ENCODE measurements at places on chromosomes 6 and 20.

DNA sequence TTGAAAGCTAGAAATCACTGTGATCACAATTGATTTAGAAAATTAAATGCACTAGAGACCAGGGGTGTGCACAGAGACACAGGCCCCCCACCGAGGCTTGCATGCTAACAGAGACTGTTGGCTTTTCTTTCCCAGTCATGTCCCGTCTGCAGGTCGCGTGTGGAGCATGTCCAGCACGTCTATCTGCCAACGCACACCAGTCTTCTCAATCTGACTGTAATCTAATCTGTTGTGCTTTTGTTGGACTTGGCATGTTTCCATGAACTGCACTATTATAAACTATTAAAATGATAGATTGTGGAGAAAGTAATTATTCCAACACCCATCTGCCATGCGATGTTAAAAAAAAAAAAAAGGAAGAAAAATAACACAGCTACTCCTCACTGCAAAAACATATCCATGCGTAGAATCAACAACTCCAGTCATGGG, 17.7 kb downstream of the MYLIP start:
- DNase-seq = no peak

GRCh38 chr20:6868861-6869260, 101.4 kb downstream of the BMP2 start:
- DNase-seq = no peak

GRCh38 chr6:40918040-40918651, 120.9 kb downstream of the UNC5CL start:
- DNase-seq = no peak

DNA sequence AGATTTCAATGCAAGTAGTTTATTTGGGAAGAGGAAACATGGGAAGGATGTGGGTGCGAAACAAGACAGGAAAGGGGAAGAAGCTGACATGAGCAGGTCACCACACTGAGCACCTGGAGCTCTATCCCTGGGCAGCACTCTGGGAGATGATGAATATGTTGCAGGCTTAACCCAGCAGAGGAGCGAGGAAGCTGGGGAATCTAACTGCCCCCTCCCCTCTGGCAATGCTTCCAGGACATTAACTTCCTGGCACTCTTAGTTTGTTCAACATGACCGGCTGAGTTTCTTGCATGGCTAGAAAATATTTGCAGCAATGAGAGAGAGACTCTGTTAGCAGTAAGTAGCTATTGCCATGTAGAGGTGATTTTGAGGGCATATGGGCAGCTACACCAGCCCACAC, 4.9 kb upstream of the ADA start:
- DNase-seq = no peak

DNA sequence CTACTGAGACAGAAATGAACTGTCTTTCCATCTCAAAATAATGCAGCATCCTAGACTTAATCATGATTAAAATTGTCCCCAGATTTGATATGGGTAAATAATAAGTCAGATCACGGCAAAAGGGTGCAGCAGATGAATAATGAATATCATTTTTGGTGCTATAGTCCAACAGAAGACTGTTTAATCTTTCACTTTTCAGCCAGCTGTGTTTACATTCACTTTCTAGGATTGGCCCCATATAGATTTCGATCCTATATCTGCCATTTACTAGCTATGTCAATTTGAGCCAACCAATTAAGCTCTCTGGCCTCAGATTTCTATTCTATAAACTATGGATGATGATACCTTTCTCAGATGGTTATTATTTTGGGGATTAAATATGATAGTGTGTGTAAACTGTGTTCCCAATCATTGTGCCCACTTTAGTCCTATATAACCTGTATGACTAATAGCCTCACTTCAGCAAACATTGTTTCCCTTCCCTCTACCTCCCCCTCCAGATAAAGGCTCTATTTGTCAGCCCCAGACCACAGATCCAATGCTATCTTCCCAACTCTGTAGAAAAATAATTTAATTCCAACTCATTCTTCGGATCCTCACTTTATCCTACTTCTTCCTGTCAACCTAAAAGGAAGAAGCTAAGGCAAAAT, 53.6 kb upstream of the NT5E start:
- DNase-seq = no peak

- DNase-seq = no peak
These were observed 1.2 kb downstream of the NECAB3 start for GRCh38 chr20:33673114-33673409.

- DNase-seq = no peak
These were observed 121.2 kb downstream of the GFRAL start for GRCh38 chr6:55448451-55448850.

DNA sequence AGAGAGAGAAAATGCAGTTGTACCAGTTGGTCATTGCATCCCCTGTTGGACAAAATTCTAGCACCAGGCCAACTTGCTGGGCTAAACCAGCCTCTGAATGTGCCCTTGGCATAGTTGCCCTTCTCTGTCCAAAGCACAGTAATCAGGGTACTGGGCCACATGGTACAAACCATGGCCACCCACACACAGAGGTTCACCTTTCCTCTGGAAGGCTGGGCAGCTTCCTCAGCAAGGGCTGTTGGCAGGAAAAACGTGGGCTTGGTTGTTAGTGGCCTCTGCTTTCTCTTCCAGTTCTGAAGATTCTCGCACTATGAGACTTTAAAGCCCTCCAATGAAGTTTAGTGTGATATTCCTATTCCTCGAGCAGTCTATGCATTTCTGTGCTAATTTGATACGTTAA, 706 bp downstream of the DDO start:
- DNase-seq = no peak

- no peak for DNase-seq
These were observed 59.2 kb upstream of the POU3F2 start for GRCh38 chr6:98775205-98775604.

DNA sequence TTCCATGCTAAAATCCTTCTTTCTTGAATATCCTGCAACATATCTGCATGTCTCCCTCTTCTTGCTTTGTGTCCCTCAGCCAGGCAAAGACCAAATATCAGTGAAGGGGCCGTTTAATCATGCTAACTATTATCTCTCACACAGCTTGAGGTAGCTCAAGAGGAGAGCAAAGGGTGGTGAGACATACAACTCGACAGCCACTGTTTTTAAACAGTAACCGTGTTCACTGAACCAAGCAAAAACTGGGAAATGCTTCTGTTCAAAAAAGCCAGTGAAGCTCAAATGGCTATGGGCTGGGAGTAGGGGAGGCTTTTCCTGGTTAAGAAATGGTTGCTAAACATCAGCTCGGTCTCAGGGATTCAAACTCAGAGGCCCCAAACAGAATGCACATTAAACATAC, 83.4 kb downstream of the MAP7 start:
- DNase-seq = no peak

GRCh38 chr20:43387737-43388136, 70.0 kb upstream of the SRSF6 start:
- DNase-seq = no peak

DNA sequence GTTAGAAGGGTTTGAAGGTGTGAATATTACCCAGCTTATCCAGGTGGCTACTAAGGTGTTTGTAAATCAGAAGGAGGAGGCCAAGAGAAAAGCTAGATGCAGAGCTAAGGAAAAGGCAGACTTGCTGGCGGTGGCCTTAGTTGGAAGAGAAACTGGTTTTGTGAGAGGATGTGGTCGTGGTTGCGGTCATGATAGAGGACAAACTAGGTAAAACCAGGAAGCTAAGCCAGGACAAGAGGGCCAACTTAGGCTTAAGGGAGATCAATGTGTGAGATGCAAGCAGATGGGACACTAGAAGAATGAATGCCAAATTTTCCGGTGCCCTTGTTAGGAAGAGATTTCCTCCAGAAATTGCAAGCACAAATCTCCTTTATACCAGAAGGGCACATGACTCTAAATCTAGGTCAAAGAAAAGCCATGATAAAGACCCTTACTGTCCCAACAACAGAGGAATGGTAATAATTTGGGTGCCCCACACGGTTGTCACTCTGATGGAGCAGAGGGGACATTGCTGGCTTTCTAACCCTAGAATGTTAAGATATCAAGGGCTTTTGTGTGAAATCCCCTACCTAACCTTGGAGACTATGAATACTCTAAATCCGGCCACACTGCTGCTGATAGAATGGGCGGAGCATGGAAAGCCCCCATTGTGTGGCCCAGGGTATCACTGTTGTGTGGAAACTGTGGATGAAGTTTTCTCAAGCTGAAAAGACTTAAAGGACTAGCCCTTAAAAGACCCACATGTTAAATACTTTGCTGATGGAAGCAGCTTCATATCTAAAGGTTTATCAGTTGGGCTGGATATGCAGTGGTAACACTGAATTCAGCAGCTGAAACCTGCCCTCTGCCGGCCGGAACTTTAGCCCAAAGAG, 7.8 kb downstream of the IL22RA2 start:
- DNase-seq = no peak

GRCh38 chr6:27251606-27252251, 4.2 kb downstream of the PRSS16 start:
- no peak for DNase-seq

DNA sequence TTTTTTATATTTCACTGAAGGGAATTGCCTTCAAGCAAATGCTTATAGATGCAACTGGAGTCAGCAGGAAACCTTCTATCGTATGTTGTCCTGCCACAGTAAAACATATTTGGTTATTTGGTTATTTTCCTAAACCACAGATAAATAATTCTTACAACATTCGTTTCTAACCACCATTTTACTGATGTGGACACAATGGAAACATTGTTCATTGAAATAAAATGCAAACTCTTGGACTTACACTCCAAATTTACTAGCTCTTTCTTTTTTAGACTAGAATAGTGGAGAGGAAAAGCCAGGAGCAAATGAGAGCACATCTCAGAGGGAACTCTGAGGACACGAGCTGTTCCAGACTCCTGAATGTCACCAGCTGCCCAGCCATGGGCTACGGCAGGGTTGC, 114.8 kb downstream of the RPS12 start:
- DNase-seq = no peak

- peak; percentile 44 for DNase-seq
These were observed 2.4 kb downstream of the CSTL1 start for GRCh38 chr20:23441850-23442313.

- DNase-seq = no peak
These were observed 3.8 kb upstream of the ARFGAP1 start for GRCh38 chr20:63268671-63269439.

DNA sequence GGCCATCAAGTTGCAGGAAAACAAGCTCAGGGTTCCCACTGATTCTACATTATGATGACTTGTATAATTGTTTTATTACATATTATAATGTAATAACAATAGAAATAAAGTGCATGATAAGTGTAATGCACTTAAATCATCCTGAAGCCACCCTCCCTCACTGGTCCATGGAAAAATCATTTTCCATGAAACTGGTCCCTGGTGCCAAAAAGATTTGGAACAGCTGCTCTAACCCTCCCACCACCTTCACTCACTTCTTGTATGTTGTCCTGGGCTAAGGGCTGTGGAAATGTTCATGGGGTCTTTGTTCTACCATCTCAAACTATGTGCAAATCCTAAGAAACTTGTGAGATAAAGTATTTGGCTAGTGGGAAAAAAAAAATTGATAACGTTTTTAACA, 133.8 kb downstream of the LRRC1 start:
- DNase-seq = no peak

GRCh38 chr6:87756858-87757257, 54.8 kb upstream of the AKIRIN2 start:
- no peak for DNase-seq

DNA sequence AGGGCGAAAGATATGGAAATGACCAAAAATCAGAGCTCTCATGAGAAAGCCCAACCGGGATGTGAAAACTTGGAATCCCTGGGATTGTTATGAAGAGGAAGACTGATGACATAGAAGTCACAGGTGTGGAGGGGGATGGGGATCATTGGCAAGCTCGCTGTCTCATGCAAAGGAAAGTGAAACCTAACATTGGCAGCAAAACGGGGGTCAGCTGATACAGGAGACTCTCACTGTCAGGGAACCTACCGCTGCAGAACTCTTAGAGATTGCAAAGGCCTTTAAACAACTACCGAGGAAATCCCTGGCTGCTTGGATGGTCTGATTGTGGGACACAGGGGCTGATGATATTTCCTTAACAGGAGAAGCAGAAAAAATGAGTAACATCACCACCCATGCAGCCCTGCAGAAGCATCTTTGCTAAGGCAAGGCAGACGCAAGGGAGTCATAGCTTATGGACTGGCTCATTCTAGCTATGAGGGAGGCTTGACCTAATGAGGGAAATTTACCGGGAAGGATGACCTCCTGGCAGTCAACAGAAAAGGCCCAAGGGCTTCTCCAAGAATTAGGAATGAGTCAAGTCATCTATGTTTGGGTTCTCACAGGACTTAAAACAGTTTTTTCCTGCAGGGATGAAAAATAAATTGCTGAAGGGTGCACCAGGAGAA, 7.0 kb downstream of the MUC21 start:
- DNase-seq = no peak

DNA sequence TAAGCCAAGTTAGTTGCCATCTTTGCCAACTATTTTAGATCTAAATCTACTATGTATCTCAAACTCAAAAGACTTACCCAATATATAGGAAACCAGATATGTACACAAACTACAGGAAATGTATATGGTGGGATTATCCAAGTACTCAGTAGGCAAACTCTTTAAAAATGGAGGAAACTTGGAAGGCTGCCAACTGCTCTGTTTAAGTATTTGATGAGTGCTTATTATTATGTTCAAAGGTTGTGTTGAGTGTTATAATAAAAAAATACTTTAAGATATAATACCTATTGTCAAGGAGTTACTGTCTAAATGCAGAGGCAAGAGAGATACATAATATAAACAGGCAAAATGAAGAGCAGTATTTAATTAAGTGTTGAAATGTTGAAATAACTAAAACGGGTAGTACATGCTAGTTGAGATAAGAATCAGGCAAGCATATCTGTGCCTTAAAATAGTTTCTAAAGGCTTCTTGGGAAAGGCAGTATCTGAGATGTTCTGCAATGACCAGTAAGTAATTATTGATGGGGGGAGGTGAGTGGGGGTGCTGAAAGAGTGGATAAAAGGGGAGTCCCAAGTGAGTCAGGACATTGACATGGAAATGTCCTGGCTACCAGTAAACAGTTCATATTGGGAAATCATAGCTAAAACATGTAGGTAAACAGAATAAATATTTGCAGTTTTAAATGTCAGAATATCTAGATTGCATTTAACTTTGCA, 6.5 kb upstream of the DST start:
- no peak for DNase-seq

DNA sequence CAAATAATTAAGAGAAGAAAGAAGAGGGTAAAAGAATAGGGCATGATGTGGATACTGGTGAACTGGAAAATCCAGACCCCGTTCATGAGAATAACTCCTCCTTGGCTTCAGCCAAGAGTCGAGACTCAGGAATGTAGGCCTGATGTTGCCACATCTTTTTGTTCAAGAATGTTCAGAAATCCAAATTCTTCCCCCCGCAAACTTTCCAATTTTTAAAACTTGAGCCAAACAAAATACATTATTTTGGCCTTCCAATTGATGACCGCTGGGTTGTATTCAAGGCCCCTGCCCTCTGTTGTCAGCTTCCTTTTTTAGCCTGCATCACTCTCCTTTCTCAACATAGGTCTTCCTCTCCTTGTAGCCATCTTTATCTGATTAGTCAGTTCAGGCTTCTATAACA, 106.1 kb downstream of the TNFAIP3 start:
- DNase-seq = no peak

DNA sequence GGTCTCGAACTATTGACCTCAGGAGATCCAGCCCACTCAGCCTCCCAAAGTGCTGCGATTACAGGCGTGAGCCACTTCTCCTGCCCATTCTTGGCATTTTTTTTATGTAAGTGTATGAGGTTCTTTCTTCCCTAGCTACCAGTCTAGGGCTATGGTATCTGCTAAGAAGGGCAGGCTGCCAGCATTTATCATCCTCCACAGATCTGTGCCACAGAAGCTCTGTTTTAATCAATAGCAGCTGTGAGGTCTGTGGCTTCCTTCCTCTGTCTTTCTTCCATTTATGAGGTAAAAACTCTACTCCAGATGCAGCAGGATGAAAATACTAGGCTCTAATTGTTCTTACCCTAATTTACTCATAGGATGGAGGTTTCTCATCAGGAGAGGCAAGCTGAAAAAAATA, 1382.4 kb upstream of the ADGRB3 start:
- DNase-seq = no peak

All from smooth muscle cell of the brain vasculature (primary cell).